ENCODE measurements at places on chromosomes 5 and 9.

- DNase-seq = no peak
These were observed 33.7 kb downstream of the NIM1K start for GRCh38 chr5:43225649-43226245.

GRCh38 chr9:111854799-111855198, 41.8 kb upstream of the UGCG start:
- peak; percentile 24 for DNase-seq

DNA sequence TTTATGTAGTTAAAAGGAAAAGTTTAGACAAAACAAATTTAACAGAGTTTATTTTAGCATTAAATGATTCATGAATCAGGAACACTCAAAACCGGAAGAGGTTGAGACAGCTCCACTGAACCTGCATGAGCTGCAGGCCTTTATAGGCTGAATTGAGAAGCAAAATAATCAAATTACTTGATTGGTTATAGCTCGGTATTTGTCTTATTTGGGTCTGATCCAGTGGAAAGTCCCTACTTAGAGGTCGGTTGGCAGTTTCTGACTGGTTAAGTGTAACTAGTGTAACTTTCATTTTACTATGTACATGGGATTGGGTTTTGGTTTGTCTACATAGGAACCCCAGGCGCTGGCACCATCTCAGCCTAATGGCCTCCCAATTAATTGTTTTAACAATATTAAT, 74.1 kb upstream of the PIK3R1 start:
- peak; percentile 40 for DNase-seq

DNA sequence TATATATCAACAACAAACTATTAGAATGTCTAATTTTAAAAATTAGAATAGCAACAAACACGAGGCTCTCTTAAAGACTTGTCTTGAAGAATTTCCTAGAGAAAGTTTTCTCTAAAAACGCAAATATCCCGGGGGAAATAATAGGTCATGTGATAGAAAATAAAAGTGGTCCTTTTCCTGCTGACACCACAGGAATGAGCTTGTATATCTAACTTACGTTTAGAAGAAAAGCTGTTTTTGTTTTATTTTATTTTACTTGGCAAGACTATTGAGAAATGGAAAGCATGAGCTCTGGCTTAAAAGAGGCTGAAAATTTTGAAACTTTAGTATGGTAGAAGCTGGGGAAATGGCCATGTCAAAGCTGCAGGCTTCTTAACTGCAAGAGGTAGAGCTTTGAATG, 465.0 kb downstream of the AGTPBP1 start:
- peak; percentile 2 for DNase-seq

DNA sequence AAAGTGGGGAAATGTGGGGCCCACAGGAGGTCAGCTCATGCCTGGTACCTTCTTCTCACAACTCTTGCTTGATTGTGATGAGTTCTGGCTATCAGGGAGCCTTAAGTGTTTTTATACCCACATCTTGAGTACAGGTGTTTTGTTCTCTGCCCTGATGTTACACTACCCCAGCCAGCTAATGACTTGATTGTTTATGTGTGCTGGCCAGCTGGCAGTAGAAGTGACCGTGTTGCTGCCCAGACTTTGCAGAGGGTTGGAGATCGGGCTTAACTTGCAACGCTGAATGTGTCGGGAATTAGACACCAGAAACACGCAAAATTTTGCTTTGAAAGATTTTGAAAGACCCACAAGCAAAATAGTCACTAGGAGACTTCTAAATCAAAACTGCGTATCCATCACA, 16.9 kb upstream of the ZDHHC11B start:
- DNase-seq = no peak

GRCh38 chr5:119458911-119459632, 6.8 kb downstream of the HSD17B4 start:
- DNase-seq = no peak

GRCh38 chr5:78576376-78576775, 72.2 kb downstream of the LHFPL2 start:
- DNase-seq = no peak

GRCh38 chr5:40374853-40375252, 304.9 kb upstream of the PTGER4 start:
- DNase-seq = no peak

DNA sequence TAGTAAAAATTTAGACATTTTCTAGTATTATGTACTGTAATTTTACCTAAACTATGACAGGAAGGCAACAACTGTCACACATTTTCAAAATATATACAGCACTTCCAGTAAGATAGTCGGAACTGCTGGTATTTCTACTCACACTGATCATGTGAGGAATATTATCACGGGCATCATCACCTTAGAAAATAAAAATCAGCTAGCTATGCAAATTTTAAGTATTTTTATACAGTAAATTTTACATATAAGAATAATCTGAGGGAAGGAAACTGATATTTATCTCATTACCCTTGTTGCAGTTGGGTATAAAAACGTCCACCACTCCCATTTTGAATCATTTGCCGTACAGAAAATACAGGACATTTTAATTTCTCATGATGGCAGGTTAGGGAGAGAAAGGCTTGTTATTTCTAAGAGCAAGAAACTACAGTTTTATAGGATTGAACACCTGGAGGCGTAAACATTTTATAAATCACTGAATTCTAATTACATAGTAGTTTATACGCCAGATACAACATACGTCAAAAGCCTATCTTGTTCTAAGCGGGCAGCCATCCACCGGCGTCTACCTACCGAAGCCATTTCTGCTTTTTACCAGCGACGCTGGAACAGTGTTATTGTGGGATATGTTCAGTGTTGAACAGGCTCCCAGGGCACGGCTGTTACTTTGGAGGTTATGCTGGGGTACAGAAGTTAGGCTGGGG, 729 bp upstream of the TNPO1 start:
- DNase-seq = peak; percentile 55

GRCh38 chr5:168683247-168683926, 104.2 kb upstream of the PANK3 start:
- peak; percentile 39 for DNase-seq

DNA sequence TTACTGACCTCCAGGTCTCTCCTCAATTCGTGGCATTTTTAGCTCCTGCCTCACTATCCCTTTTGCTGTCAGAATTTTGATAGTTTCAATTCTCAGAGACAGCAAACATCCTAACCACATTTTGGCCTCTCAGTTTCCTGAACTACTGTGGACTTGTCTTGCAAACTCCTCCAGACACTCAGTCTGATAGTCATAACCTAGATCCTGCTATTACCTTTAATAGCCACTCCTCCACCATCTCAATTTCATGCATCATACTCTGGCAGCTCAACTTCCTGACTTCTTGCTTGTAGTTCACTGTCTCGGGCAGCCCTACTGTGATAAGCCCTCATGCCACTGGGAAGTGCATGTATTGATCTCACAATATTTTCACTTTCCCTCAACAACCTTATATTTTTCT, 481.8 kb upstream of the CDH18 start:
- DNase-seq = no peak

- DNase-seq = no peak
These were observed 37.9 kb downstream of the SLC6A7 start for GRCh38 chr5:150227606-150228273.

GRCh38 chr5:157917899-157918809, 59.2 kb upstream of the CLINT1 start:
- DNase-seq = peak; percentile 91

- DNase-seq = peak; percentile 31
These were observed 94.1 kb downstream of the FGF18 start for GRCh38 chr5:171513591-171513990.

DNA sequence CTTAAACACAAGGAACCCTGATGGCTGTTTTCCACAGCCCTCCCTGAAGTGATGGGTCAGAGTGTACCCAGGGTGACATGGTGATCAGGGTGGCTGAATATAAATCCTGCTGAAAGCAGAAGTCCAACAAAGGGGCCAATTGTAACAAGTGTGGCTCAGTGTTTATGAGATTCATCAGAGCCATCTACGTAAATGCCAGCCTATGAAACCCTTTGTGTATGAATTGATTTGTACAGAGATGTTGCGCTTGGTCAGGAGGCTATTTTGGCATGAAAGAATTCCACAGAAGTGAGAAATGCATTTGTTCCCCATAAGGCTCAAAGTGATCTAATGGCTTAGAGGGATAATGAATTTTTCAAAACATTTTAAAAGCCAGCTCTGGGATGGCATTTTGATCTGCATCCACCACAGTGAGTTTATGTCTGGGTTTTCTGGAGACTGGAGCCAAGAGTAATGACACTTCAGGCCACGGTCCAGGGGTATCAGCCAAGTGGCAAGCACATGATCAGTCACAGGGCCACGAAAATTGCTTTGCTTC, 12.4 kb downstream of the PRUNE2 start:
- DNase-seq = no peak

GRCh38 chr5:65359981-65360380, 121.7 kb downstream of the ADAMTS6 start:
- DNase-seq = no peak

- DNase-seq = peak; percentile 85
These were observed 3.6 kb downstream of the CAMK4 start for GRCh38 chr5:111227801-111228200.

DNA sequence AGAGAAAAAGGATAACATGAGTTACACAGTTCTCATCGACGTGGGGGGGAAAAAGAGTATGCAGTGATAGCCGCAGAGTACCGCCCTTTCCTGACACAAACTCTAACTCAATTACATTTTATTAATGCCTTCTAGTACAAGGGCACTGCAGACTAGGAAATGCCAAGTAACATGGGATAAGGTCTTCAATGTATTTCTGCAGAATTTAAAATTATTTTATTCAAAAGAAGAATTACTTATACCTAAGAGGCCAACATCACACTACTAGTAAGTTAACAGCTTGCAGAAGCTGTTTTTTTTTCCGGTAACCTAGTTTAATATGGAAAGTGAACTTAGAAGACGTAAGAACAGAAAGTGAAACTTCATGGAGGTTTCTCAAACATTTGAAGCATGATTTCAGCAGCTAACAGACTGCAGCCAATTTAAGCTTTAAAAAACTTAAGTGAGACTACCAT, 3.9 kb downstream of the SETX start:
- peak; percentile 43 for DNase-seq

DNA sequence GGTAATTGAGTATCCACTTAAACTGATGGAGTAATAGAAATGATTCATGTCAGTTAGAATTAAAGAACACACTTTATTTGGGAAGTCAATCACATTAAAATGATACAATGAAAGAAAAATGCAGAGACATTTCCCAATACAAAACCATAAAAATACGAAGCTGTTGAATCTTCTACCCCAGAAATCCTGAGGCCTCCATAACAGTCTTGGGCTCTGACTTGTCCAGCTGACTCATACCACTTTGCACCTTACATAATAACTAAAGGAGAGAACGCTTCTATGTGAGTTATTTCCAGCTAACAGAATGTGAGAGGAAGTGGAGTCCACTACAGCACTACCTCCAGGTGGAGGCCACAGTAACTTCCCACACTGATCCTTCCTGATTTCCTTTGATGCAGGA, 305.0 kb downstream of the MRPS30 start:
- DNase-seq = no peak

DNA sequence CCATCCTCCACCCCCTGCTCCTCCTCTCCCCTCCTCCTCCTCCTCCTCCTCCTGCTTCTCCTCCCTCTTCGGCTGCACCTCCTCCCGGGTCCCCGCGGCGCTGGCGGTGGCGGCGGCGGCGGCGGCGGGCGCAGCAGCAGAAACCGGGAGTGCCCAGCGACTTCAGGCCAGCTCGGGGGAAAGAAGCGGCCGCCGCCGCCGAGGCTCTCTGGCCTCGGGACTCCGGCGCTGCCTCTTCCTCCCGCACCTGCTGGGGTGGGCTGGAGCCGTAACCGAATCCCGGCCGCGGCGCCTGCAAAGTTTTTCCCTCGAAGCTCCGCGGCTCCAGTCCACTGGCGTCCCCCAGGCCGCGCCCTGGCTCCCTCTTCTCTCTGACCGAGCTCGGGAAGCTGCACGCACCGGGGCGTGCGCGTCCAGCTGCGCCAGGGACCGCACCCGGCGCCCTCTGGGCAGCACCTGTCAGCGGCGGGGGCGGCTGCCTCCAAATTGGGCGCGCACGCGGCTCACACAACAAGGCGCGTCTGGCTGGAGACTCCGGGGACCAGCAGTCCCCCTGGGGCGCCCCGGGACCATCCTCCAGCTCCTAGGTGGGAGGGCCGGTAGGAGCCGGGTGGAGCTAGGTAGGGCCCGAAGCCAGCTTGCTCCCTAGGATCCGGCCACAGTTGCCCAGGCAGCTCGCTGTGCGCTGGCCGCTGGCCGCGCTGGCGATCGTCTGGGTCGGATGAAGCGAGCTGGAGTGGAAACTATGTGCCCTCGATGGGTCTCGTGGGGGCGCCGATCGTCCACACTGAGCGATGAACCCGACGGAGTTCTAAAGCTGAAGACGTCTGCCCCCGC, at the start of gene MCTP1:
TSS of gene MCTP1 (minus strand) at position 523 of the 837 bp plus-strand sequence.
- peak; percentile 1 for DNase-seq

DNA sequence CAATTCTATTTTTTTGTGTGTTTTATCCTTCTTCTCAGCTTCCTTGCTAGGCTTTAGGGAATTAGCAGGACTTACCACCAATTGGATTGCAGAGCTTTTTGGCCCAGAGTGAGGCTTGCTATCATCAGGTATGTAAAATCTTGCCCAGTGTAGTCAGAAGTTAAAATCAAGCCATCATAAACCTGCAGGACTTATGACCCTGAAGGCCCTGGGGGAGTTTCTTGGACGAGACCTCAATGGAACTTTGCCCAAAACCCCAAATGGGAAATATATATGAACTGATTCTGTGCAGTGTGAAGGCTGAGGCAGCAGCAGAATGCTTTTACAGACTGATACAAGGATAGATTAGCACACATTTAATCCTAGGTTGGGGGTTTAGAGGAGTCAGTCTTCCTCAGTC, 287.0 kb downstream of the SH3GL2 start:
- no peak for DNase-seq

DNA sequence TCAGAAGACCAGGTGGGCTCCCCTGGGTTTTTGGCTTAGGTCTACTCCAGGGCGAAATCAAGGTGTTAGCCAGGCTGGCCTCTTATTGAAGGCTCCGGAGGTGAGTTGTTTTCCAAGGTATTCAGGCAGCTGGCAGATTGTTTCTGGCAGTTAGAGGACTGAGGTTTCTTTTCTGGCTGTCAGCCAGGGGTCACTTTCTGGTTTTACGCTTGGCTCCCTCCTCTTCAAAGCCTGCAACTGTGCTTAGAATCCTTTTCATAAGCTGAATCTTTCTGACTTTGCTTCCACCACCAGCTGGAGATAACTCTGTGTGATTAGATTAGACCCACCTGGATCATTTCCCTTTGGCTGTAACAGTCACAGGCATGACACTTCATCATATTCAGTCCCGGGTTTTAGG, 24.6 kb downstream of the RFK start:
- DNase-seq = peak; percentile 69

DNA sequence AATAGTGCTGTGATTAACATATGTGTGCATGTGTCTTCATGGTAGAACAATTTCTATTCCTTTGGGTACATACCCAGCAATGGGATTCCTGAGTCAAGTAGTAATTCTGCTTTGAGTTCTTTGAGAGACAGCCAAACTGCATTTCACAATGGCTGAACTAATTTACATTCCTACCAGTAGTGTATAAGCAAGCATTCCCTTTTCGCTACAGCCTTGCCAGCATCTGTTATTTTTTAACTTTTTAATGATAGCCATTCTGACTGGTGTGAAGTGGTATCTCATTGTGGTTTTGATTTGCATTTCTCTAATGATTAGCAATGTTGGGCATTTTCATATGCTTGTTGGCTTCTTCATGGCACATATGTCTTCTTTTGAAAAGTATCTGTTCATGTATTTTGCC, 308.5 kb downstream of the ARRDC3 start:
- peak; percentile 90 for DNase-seq

- DNase-seq = no peak
These were observed 7.7 kb downstream of the AOPEP start for GRCh38 chr9:94734054-94734754.

Measured in fibroblast of the aortic adventitia (primary cell).